ENCODE measurements at places on chromosomes 4 and X. TPM values are rescaled to one million over a fixed set of nuclear protein-coding genes. Genes with fewer than 3 reads are reported as not detected.

- H3K27ac ChIP-seq, result no peak overlapping the region
- DNase-seq, result no peak
- peaks cover 11% of the 10 kb centered on the region for H3K4me1 ChIP-seq
- no peak overlapping the region for H3K4me3 ChIP-seq
- no peaks in the 10 kb centered on the region for H3K36me3 ChIP-seq
- H3K27me3 ChIP-seq, result no peaks in the 10 kb centered on the region
These were observed 22.5 kb upstream of the JAKMIP1 start for GRCh38 chr4:6222761-6223292.

The PAGE2 gene
- not detected for total RNA-seq

DNA sequence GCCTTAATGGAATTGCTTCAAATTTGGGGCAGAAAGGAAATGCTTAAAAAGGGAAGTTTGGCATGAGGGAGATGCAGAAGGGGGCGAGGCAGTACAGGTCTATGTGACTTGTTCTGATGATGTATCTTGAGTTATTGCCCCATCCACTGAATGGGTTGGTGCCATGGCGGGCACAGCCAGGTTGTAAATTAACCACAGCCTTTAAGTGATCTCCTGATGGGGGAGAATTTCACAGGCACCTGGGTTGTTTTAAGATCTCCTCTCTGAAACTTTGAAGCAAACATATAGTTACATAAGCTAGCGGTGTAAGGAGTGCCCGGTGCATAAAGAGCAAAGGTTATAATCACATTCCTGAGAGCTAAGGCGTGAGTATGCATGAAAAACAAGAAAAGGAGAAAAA lies 37.0 kb downstream of the NPY5R start:
- no peak overlapping the region for H3K4me3 ChIP-seq
- H3K4me1 ChIP-seq, result no peaks in the 10 kb centered on the region
- H3K27ac ChIP-seq, result no peak overlapping the region
- no peaks in the 10 kb centered on the region for H3K36me3 ChIP-seq
- no peaks in the 10 kb centered on the region for H3K27me3 ChIP-seq

The MGARP gene
- not detected for total RNA-seq

DNA sequence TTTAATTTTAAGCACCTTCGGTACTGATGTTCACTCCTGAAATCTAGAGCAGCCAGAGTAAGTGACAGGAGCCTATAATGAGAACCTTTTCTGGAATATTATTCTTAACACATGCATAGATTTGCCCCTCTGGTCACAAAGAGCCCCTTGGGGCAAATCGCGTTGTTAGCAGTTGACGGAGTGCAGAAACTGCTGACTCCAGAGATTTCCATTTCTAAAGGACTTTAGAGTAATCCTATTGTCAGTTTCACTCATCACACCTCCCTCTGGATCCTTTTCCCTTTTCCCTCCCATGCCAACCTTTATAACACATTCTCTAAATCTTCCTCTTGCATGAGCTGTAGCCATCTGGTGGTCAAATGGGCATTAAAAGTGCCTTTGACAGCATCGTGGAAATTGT lies 264.9 kb upstream of the PRPS2 start:
- no peak overlapping the region for H3K4me3 ChIP-seq
- no peaks in the 10 kb centered on the region for H3K36me3 ChIP-seq
- no peaks in the 10 kb centered on the region for H3K4me1 ChIP-seq
- no peak overlapping the region for H3K27ac ChIP-seq
- DNase-seq, result no peak

The PRSS12 gene
- total RNA-seq, result not detected

DNA sequence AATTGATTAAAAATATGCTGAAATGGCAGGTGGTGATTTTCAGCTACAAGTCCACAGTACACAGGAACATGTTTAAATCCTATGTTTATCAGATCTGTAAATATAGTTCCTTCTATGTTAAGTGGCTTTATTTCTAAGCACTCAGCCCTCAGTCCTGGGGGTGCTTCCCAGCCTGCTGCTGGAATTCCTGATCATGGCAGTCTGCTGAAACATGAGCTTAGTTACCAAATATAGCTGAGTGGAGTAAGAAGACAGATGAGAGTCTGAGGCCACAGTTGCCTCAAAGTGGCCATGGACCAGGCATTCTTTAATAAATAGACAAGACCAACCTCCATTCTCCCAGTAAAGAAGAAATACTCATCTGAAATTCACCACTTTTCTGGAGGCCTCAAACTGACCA lies 17.1 kb upstream of the DDX60 start:
- H3K4me1 ChIP-seq, result no peaks in the 10 kb centered on the region
- no peak overlapping the region for H3K4me3 ChIP-seq
- H3K36me3 ChIP-seq, result no peaks in the 10 kb centered on the region
- H3K27me3 ChIP-seq, result no peaks in the 10 kb centered on the region

The MAP3K15 gene
- not detected for total RNA-seq
